Tibial nerve (tissue), 4 donors: ENCODE measurements at places on chromosomes 7 and 10.

- DNase-seq = no peak
These were observed 10.1 kb upstream of the KCNMA1 start for GRCh38 chr10:77647543-77648293.

- DNase-seq = no peak
These were observed 425.1 kb upstream of the NPVF start for GRCh38 chr7:25653384-25653783.

- no peak for DNase-seq
These were observed 167.6 kb downstream of the ARL4A start for GRCh38 chr7:12855036-12855435.

GRCh38 chr10:57468894-57469432 lies 798.7 kb downstream of the IPMK start:
- no peak for DNase-seq

- no peak for DNase-seq
These were observed 7.1 kb downstream of the GIMAP1 start for GRCh38 chr7:150723467-150723866.

- no peak for DNase-seq
These were observed 310.1 kb downstream of the WDR37 start for GRCh38 chr10:1366322-1366691.

DNA sequence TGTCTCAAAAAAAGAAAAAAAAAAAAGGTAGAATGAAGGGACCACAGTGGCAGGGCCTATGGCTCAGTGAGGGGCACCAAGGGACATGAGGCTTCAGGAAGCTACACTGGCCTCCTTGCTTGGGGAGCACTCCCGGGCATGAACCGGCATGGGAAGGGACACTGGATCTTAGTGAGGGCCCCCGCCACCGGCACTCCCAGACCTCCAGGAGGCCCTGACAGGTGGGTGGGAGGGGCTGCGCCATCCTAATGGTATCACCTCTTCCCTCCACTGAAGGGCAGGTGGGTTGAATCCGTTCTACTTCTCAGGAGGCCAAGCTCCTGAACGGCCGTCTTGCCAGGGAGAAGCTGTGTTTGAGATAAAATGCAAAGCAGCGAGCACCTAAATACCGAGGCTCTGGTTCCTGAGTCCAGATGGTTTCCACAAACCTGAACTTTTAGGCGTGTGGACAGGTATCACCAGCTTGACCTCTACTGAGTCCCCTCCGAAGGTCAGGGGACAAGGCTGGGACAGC lies 69.8 kb downstream of the C10orf143 start:
- no peak for DNase-seq

GRCh38 chr10:4291990-4292389 lies 507.0 kb upstream of the KLF6 start:
- peak; percentile 40 for DNase-seq

- no peak for DNase-seq
These were observed 55.0 kb downstream of the WAC start for GRCh38 chr10:28587970-28588290.

DNA sequence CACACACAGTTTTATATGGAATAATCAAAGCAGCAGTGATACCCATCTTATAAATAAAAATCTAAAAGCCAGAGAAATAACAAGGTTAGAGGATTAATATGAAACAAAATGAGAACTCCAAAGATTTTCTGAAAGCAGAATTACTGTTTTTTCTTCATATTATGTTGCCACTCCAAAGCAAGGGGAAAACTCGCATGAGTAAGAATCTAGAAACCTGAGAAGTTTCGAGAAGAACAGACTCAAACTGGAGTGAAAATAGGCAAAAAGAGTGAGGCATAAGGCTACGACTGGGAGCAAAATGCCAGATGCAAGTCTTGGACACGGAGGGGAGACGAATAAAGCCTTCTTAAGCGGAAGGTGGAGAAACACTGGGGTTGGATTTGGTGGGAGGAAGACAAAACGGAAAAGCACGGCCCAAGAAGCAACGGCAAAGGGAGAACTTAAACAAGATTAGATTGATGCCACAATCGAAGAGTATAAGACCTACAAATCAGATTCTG lies 923 bp downstream of the TNPO3 start:
- no peak for DNase-seq

DNA sequence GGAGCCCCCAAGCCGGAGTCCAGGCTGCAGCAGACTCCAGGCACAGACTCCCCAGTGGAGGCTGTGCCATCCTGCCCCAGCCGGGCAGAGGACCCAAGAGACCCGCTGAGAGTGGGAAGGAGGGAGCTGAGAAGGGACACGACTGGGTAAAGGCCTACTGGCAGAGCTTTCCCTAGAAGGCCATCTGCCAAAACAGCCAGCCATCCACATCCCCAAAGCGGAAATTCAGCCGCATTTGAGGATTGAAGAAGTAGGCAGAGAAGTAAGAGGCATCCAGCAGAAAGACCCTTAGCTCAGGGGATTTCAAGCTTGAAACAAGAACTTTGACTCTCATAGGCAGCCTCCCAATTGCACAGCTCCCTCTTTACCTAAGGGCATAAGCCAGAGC lies 857 bp downstream of the CPXM2 start:
- no peak for DNase-seq

- DNase-seq = no peak
These were observed 15.5 kb downstream of the SVIL start for GRCh38 chr10:29619241-29619669.

DNA sequence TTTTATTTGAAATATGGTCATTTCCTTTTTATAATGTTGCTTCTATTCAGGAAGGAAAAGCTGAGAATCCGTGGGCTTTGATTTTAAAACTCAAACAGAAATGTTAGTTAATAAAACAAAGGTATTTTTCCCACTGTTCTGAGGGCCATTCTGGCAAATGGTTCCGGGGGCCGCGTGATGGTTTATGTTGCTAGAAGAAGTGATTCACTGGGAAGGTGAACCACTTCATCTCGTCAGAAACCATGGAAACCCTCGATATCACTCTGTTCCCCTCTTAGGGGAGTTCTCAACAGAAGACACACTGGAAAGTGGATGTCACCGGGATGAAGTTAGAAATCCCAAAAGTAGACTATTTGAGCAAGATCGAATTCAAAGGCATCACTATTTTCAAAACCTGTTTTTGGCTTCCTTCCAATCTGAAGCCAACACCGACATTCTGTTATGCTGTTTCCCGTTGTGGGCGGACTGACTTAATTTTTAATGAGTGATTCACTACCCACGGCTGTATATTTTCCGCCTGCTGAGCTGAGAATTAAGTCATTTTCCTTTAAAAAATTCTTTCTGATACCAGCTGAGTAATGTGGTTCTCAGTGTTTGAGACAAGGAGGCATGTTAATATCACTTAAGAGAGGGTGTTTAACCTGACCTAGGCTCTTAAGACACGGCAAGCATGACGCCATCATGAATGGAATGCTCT lies 84.1 kb downstream of the PTPRE start:
- no peak for DNase-seq

DNA sequence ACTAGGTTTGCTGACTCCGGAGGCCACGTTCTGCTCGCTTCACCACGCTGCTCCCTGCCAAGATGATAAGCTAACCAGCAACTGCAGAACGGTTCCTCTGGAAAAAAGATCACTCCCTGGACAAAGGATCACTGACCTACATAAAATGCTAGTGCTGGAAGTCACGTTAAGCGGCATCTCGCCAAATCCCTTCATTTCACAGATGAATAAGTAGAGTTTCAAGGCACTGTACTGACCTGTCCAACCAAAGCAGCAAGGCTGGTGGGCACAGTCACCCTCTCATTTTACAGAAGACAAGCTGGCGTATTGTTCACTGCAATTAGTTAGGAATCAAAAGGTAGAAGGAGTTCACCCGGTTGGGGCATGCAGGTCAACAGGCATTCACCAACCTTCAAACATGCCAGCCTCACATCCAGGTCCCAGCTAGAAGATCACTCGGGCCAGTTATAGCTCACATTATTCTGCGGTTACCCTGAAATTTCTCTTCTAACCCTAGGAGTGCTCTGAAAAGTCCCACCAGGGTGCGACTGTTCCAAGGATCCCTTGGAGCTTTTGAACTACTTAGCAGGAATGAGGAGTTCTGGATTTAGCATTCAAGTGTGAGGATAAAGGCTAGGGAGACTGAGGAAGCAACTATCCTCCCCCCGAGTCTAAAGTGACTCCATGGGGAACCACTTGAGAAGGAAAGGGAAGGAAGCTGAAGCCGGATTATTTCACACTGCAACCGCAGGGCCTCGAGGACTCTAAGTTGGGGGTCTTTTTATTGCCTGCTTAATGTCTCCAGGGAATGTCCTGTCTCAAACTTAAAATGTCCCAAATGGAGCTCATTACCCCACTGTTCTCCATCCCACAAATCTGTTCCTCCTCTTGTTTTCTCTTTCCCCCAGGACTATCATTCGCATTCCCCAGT lies 32.8 kb downstream of the HIPK2 start:
- no peak for DNase-seq

- DNase-seq = no peak
These were observed 36.9 kb downstream of the ZNRF2 start for GRCh38 chr7:30321089-30321881.

- DNase-seq = no peak
These were observed 474 bp downstream of the ORC5 start for GRCh38 chr7:104207348-104207730.

- DNase-seq = no peak
These were observed 20.5 kb upstream of the PPP1R3C start for GRCh38 chr10:91653219-91653870.
